ENCODE measurements at places on chromosomes 12 and 14.

- peak; percentile 78 for DNase-seq
Measured at GRCh38 chr14:92783813-92784431, 10.2 kb upstream of the GOLGA5 start.

GRCh38 chr14:102195446-102195845, 55.7 kb downstream of the WDR20 start:
- DNase-seq: no peak

DNA sequence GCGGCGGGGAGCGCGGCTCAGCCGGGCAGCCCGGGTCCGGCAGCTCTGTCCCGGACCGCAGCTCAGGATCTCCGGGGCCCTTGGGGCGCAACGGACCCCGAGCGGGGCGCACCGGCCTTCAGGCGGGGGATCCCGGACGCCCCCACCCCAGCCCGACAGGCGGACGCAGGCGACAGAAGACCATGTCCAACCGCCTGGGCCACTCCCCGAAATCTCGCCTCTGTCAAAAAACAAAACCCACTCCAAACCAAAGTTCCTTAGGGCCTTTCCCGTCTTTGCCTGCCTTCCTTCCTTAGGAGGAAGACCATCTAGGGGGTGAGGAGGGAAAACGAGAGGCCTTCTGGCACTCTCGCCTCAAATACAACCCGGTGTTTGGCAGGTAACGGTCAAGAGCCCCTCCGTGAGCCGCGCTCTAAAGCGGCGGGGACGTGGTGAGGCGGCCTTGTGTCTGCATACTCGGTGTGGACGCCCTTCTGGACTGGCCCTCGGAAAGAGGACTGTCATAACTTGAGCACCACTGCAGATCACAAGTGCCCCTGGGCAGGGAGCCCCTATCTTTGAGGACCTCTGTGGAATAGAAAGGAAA, 604 bp downstream of the HCFC2 start:
- DNase-seq: no peak

- no peak for DNase-seq
Measured at GRCh38 chr14:28570391-28570790, 196.2 kb upstream of the FOXG1 start.

DNA sequence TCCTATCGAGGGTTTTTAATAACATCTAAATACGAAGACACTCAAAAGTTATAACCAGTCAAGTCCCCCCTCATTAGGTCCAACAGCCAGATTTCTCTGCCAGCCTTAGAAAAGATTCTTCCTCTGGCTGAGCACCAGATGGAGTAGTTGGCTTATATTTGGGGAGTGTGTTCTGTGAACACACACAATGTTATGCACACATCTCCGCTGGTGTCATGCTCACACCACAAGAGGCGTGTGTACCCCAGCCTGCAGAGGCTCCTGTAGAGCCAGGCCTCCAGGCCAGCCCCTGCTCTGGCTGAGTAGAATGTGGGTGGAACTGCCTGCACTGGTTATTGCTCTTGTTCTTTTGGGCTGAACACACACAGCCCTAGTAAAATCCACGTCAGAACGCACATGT, 64.0 kb downstream of the PIWIL1 start:
- DNase-seq: peak; percentile 13

GRCh38 chr12:128724468-128725046, 99.2 kb downstream of the SLC15A4 start:
- DNase-seq: no peak

- DNase-seq: no peak
Measured at GRCh38 chr14:78450669-78451318, 280.6 kb downstream of the NRXN3 start.

GRCh38 chr12:34292736-34293625, 270.7 kb downstream of the ALG10 start:
- DNase-seq: no peak

DNA sequence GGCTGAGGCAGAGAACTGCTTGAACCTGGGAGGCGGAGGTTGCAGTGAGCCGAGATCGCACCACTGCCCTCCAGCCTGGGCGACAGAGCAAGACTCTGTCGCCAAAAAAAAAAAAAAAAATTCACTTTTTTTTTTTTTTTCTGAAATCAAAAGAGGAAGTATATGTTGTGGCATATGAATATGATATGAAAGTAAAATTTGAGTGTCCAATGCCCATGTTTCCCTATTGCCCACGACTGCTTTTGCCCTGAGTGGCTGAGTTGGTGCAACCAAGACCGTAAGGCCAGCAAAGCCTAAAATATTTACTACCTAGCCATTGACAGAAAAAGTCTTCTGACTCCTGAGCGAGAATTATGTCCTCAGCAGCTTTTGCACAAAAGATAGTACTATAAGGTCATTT, 101.7 kb upstream of the PARP11 start:
- DNase-seq: no peak

- DNase-seq: no peak
Measured at GRCh38 chr14:61238611-61239245, 42.4 kb downstream of the TMEM30B start.

- no peak for DNase-seq
Measured at GRCh38 chr12:70686299-70686698, 49.1 kb upstream of the PTPRB start.

DNA sequence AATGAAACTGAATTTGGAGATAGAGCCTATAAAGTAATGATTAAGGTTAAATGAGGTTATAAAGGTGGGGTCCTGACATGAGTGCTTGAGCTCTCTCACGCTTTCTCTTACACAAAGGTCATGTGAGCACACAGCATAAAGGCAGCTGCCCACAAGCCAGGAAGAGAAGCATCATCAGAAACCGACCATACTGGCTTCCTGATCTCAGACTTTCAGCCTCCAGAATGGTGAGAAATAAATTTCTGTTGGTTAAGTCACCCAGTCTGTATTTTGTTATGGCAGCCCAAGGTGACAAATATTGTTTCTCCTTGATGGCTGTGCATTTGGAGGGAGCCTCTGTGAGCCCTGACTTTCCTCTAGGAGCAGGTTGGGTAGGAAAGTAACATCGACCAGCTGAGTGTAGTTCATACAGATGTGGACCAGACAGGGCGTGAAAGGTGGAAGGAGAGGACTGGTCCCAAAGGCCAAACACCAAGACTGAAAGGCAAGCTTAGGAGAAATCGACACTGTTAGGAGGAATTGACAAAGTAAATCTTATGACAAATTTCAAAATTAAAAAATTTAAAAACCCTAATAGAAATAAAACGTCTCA, 97.6 kb upstream of the SLC38A2 start:
- no peak for DNase-seq

GRCh38 chr12:12891080-12891880, at the start of gene GPRC5A:
Gene GPRC5A (plus strand): TSS chr12:12891562. CDS start chr12:12908250, 16,688 bp downstream.
- peak; percentile 97 for DNase-seq

DNA sequence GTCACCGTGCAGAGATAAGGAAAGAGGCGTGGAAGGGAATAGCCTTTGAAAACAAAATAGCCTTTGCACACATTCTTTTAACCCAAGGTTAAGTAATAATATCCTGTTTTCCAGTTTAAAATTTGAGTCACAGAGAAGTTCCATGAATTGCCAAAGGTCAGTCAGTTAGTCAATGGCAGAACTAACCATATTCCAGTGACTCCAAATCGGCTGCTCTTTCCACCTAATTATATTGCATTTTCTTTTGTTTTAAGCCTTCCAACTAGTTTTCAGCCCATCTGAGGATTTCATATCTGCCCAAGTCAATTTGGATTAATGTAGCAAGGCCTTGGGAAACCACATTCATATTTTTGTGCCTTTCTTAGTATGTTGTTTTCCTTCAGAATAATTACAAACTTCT, 373.0 kb downstream of the CCDC91 start:
- DNase-seq: no peak

DNA sequence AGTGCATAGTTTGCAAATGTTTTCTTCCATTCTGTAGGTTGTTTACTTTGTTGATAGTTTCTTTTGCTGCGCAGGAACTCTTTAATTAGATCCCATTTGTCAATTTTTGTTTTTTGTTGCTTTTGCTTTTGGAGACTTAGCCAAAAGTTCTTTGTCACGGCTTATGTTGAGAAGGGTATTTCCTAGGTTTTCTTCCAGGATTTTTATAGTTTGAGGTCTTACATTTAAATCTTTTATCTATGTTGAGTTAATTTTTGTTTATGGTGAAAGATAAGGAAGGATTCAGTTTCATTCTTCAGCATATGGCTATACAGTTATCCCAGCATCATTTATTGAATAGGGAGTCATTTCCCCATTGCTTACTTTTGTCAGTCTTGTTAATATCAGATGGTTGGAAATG, 51.9 kb downstream of the SYNE2 start:
- DNase-seq: no peak

GRCh38 chr12:3103806-3104205, 26.6 kb downstream of the TSPAN9 start:
- no peak for DNase-seq

- DNase-seq: no peak
Measured at GRCh38 chr14:37600880-37601741, 5.7 kb downstream of the TTC6 start.

- no peak for DNase-seq
Measured at GRCh38 chr12:73465106-73465505, 1072.5 kb upstream of the ATXN7L3B start.

GRCh38 chr14:101521978-101522377, 39.3 kb upstream of the DIO3 start:
- no peak for DNase-seq

All from SW 1271 (cell line).